Left renal cortex interstitium (tissue), 4 donors: ENCODE measurements at places on chromosomes 1 and 21.

GRCh38 chr21:22374218-22374969 is 1376.2 kb downstream of the NCAM2 start:
- no peak for DNase-seq

DNA sequence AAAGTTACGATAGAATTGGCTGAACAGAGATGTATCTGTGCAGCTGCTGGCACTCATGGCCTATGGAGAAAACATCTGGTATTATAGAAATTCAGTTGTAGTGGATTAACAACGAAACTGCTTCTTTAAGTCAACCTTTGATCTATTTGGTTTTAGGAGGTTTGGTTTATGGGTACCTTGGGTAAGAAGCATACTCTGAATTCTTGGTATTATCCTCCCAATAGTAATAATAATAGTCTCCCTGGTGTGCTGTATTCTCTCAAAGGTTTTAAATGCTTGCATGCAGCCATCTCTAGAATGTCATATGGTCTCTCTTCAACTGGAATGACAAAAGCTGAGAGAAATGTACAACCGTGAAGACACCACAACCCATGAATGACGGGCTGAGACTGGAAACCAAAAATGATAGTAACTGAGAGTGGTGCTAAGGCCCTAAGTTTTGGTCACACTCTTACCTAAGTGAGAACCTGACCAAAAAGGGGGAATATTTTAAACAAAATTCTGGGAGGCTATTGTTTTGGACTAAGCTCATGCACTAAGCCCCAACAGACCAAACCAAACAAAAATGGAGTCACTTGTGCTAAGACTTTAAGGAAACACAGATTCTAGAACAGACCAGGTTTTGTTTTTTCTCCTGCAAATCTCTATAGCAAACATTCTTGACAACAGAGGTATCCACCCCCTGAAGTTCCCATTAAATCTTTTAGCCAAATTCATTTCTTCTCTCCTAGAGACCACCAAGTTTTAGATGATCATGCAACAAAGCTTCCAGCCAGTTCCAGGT is 17.6 kb upstream of the TMEM61 start:
- DNase-seq: no peak

DNA sequence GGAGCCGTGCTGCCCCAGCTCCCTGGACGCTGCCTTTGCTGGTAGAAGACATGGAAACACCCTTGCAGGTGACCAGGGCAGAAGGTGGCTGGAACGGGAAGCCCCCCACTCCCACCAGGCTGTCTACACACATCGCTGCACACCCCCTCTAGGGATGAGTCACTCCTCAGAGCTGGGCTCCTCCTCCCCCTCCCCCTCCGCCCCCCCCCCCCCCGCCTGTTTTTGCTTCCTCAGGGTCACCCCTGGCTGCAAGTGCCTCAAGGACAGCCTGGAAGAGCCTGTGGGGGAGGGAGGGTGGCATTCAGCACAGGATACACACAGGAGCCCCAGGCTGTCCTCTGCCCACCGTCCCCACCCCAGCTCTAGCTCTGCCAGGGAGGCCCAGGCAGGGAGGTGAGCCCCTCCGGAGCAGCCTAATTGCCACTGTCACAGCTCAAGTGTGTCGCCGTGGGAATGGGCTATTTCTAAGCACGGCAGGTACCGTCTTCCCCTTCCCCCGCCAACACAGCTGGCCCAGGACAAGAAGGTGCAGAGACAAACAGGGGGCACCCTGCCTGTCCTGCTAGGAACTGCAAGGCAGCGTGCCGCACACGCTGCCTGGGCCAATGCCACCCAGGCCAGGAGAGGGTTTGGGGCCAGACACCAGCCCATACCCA is 2.5 kb downstream of the FNDC10 start:
- DNase-seq: no peak

DNA sequence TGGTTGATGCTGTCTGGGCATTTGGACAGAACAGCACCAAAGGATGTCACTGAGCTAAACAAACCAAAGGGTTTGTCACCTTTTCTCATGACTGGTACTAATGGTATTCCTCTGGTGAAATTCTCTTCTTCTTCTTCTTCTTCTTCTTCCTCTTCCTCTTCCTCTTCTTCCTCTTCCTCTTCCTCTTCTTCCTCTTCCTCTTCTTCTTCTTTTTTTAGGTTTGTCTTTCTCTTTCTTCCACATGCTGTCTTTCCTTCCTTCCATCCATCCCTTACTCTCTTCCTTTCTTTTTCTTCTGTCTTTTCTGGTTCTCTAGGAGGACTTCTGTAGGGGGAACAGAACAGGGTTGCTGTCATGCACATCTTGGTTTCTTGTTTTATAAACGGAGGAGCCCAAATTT is 9.3 kb upstream of the IGFN1 start:
- no peak for DNase-seq

DNA sequence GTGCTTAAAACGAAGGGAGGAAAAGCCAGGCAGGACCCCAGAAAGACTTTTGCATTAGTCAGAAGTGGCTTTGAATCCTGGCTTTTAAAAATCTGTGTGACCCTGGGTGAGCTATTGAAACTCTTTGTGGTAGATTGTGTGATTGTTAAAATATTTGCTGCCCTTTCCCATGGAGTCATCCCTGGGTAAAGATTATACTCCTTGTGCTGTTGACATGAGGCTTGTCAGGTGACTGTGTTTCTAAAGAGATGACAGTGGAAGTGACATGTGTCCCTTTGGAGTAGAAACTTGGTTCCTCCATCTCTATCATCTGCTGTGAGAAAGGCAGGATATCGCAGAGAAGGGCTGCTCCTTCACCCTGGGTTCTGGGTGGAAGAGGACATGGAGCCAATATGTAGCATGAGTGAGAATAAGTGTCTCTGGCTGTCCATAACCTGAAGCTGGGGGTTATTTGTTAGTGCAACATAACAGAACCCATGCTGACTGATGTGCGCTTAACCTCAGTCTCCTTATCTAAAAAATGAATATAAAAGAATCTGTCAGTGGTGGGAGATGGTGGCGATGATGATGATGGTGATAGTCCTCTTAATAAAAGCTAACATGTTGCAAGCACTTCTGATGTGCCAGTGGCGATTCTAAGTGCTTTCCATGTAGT is 187.6 kb downstream of the RHOU start:
- no peak for DNase-seq

DNA sequence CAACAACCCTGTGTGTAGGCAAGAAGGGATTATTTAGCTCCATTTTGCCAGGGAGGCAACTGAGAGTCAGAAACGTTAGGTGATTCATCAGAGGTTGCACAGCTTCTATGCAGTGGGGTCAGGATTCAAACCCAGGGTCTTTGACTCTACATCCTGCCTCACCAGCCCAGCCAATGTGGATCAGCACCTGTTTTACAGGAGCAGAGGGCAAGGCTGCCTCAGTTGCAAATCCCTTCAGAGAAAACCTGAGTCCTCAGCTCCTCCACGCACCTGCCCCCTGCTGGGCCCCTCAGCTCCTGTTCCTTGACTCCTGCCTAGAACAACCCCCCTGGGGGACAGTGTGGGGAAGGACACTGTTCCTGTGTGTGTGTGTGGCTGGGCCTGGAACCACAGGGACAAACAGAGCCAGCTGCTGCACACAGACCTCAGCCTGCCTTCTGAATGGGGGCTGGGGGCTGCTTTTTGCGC is 61.6 kb downstream of the LRRN2 start:
- no peak for DNase-seq

DNA sequence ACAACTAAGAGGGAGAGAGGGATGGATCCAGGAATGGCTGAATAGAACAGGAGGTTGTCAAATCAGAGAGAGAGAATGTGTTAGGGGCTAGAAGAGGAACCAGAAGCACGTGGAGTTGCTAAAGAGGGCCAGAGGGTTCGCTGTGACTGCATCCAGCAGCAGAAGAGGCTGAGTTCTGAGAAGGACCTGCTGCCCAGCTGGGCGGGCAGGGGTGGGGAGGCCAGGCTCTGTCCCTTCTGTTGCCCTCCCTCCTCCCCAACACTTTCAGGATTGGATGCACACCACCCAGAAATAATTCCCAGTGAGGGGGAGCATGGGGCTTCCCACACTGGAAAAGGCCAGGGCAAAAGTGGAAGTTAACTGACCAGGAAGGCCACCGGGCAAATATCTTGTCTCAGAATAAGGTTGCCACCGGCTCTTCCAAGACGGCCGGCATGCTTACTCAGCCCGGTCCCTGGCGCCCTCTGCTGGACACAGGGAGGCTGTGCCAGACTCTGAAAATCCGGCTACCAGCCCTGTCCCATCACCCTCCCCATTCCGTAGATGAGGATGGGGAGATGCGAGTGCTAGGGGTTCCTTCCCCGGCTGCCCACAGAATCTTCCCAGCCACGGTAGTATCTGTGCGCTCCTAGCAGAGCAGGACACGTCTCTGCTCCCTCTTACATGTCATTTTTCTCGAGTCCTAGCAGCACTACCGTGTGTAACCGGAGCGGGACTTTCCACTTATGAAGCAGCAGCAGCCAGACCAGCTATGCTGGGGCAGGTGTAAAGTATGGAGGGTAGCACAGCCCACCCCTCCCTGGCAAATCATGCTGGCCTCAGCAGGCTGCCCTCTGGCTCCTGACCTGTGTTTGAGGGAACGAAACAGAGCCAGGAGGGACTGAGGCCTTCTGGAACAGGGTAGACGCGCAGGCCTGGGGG is 46.8 kb upstream of the A3GALT2 start:
- DNase-seq: peak; percentile 77
